ENCODE measurements at places on chromosomes 2 and 18. TPM values are rescaled to one million over a fixed set of nuclear protein-coding genes. Genes with fewer than 3 reads are reported as not detected.
A peak's percentile ranks its signal among the peaks of the same experiment; 100 is the strongest.

DNA sequence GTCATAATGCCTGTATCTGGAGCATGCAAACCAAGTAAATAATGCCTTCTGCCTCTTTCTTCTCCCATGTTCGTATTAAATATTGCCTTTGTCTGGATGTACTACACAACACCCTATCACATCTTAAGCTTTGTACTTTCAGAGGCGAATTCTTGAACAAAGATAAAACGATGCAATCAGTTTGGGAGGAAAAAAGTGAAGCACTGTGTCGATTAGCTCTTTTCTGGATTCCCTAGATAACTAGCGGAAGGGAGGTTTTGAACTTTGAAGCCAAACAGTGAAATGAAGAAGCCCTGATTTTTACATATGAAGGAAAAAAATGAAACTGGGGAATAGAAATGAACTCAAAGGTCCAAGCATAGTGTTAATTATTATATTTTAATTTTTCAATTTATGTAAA, 44.7 kb downstream of the CAVIN2 start:
- no peak for DNase-seq

Gene TFCP2L1
- total RNA-seq = not detected

- DNase-seq = no peak
Observed at GRCh38 chr2:109700680-109701274, 86.6 kb downstream of the SOWAHC start.

Gene PRKAG3
- not detected for total RNA-seq

DNA sequence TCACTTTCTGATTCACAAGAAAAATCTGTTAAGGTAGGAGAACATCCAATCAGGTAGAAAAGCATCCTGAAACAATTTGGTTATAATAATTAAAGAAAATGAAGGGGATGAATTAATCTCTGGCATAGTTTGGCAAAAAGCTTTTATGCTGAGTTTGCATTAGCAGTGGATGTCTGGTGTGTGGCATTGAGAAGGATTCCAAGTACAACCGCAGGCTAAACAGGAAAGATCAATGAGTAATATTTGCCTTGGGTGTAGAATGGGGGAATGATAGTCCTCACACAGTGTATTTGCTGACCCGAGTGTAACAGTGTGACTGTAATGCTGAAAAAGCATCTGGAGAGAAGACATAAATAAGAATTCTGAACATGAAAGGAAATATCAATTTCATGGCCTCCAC, 68.3 kb upstream of the SESTD1 start:
- peak; percentile 26 for DNase-seq

DNA sequence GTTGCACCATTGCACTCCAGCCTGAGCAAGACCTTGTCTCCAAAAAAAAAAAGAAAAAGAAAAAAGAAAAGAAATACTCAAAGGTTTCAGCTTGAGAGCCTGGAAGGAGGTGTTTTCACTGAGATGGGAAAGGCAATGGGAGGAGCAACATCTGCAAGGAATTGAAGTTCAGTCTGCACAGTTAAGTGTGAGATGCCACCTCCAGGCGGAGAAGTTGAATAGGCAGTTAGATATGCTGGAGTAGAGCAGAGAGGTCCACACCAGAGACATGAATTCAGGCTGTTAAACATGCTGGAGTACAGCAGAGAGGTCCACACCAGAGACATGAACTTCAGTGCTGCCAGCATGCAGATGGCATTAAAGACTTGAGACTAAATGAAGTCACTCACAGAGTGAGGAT, 41.4 kb upstream of the DTNB start:
- peak; percentile 16 for DNase-seq

- DNase-seq = no peak
Observed at GRCh38 chr18:35137632-35138031, 96.4 kb downstream of the MAPRE2 start.

Gene PROKR1
- not detected for total RNA-seq

DNA sequence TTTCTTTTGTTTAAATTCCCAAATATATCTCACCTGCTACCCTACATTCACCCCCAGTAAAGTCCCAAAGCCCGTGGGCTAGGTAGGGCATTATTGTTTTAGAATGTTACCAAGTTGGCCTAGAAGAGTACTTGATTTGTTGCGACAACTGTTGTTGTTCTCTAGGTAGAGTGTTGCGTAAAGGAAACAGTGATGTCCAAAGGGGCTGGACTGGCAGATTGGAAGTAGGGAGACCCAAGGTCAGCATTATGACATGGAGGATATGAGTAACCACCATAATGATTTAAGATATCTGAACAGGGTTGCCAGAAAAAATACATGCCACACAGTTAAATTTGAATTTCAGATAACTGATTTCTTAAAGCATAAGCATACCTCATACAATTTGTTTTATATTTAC, 39.2 kb downstream of the SCN1A start:
- peak; percentile 60 for DNase-seq

DNA sequence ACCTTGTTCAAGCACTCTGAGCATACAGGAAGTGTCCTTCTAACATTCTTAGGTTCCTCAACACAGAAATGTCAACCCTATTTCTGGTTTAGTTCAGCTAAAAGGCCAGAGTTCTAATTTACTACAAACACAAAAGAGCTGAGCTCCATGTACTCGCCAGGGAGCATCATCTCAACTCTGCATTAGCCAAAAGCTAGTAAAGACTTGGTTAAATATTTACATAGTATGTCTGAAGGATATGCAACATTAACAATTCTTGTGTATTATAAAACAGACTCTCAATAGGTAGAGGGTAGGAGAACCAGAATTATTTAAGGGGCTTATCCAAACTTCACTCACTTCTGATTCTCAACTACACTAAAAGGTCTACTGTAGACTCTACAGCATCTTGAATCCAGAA, 154.6 kb downstream of the THADA start:
- no peak for DNase-seq

DNA sequence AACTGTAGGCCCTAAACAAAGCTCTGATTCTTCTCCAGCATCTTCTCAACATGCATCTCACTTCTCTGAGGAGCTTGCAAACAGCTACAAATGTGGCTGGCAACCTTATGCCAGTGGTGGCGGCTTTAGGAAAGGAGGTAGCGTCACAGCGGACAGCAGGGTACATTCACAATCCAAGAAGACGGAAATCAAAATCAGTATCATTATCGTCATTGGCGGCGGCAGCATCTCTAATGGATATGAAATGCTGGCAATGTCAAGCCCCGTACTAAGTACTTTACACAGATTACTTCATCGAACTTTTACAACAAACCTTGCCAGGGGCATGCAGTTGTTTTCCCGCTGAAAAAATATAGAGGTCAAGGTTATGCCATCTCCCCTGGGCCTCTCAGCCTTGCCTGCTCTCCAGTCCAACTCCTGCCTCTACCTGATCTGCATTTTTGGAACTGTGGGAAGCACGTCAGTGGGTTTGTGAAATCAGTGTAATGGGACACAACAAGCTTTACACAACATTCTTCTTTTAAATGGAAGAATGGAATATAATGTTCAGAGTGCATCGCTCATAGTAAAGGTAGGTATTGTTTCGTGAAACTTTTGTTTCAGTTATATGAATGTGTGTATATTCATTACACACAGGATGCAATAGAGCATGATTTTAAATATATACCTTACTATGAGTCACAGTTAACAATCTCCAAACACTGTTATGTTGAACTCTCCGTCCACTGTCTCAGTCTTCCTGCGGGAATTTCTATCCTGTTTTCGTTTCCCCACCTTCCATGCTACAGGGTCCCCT, 152.9 kb downstream of the TTC32 start:
- DNase-seq = no peak

Gene FAM110C
- not detected for total RNA-seq

Gene CDKL4
- total RNA-seq = not detected

GRCh38 chr2:55101466-55101865, 51.2 kb upstream of the RTN4 start:
- no peak for DNase-seq

DNA sequence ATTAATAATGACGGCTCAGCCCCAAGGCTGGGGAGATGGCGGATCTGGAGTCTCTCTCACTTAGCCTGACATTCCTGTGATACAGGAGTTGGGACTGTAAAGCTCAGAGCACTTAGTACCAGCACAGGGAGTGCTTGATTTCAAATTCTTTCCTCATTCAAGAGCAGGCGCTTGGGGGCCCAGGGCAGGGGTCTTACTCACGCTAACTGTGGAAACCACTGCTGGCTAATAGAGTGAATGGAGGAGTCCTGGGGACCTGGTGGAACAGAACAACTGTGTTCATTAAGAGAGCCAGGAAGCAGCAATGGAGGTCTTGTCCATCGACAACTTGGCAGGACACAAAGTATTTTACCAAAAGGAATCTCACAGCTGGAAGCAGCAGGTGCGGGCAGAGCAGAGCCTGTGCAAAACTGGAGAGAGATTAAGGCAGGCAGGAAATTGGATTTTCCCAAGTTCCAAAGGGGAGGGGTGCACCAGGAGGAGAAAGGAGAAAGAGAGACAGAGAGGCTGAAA, 358.9 kb downstream of the TNS1 start:
- no peak for DNase-seq

DNA sequence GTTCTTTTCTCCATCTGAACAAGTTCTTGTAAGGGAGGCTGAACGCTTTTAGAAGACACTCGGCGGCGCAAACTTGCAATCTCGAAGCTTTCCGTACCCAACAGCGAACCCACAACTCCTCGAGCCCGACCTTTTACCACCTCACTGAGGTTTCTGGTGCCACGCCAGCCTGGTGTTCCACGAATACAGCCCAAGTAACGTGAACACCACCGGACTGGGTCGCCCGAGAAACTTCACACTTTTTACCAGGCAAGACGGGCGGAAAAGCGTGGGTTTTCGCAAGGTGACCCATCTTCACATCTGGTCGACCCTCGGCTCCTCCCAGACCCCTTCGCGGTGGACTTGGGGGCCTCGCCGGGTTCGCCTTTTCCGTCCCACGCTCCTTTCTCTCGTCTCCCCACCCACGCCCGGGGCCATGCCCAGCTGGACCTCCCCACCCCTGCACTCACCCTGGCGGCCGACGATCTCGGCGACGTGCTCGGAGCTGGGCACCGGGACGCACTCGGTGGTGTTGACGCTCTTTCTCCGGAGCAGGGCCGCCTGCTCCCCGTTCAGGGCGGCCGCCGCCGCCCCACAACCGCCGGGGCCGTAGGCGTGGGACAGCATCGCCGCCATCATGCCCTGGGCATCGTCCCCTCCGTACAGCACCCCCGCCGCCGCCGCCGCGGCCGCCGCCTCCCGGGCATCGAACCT, 1.2 kb downstream of the MEX3C start:
- peak; percentile 15 for DNase-seq

GRCh38 chr2:174332217-174332963, 2.4 kb upstream of the SP9 start:
- DNase-seq = no peak

Gene ASB18
- total RNA-seq = not detected

- no peak for DNase-seq
Observed at GRCh38 chr2:195590199-195590860, 66.7 kb upstream of the SLC39A10 start.

Gene RESP18
- not detected for total RNA-seq

DNA sequence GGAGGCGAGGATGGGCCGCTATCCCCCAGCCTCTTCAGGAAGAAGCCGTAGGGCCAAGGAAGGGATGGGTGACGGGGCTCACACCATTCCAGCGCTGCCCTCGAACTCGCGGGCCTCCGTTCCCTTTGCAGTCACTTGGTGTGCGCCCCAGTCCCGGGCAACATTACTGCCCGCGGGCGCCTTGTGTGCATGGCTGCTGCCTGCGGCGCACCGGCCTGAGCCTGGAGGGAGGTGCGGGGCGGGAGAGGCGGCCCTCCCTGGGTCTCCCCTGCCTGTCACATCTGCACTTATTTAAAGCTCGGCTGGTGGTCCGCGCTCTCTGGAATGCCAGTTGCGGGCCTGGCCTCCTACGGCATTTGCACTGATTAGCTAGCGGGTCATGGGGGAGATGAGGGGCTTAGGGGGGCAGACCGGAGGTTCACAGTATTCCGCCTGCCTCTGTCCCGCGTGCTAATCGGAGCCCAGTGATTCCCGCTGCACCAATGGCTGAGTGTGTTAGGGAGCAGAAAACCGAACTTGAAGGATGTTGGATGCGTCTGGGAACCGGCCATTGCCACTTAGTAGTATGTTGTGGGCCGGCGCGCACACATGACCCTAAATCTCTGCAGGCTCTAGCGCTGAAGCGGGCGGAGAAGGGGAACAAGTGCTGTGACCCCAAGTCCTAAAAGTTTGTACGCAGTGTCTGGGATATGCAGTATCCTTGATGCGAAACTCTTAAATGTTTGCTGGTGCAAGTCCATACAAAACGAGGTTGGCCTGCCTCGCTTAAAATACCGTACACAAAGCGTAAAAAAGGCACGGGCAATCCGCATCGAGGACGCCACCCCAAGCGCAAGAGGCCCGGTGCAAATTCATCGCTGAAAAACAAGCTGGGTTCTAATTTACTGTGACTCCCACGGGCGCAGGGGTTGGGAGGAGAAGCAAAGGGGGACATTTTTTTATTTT, 161.2 kb upstream of the SIX2 start:
- no peak for DNase-seq

DNA sequence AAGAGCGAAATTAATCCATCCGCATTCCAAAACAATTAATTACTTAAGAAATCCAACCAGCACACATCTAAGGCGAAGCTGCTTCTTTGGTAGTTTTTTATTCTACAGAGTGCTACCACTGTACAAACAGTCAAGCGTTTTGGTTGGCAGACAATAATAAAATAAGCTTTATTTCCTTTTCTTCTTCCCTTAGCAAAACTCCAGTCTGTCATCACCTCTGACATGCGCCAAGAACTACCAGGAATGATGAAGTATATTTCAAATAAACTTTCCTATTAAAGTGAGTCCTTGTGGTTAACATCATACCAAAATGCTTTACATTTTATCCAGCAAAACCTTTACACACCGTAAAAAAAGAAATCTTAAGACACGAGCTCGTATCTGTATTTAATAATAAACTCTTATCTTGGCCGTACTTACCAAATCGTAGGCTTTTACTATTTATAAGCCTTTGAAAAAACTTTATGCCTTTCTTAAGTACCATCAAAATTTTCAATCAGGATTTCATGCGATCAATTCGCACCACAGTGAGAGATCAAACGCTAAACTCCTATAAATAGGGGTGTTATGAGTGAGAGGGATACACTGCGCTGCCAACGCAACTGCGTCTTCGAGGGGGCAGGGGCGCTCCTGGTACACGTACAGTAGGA, 1.3 kb downstream of the ATL2 start:
- DNase-seq = peak; percentile 45

Gene TLX2
- not detected for total RNA-seq

- DNase-seq = no peak
Observed at GRCh38 chr2:7019191-7019590, 102.0 kb downstream of the RNF144A start.

Gene NPPC
- total RNA-seq = 0.28 TPM

- peak; percentile 7 for DNase-seq
Observed at GRCh38 chr2:95225658-95226057, 18.3 kb downstream of the ZNF892 start.

- DNase-seq = peak; percentile 31
Observed at GRCh38 chr2:241545523-241546473, 12.7 kb upstream of the BOK start.

- DNase-seq = no peak
Observed at GRCh38 chr2:119489232-119489952, 34.9 kb downstream of the SCTR start.

DNA sequence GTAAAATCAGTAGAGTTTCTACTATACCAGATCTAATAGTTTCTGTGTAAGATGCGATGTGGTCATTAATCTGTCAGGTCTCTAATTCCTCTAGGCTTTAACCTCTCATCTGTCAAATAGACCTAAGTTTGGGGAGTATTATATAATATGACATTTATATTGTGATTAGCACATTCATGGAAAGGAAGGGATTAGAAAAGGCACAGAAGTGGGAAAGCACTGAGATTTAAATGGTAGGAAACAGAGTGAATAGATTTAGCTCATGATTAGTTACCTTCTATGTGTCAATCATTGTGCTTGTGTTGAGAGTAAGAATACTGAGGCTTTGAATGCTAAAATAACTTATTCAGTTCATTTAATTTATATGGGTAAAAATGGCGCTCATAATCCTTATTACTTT, 118.0 kb downstream of the LRP1B start:
- DNase-seq = no peak
